ENCODE measurements at places on chromosomes 6 and 20. TPM values are rescaled to one million over a fixed set of nuclear protein-coding genes. Genes with fewer than 3 reads are reported as not detected.

GRCh38 chr20:16930656-16931055, 182.5 kb downstream of the OTOR start:
- no peak for DNase-seq

- no peak for DNase-seq
Measured at GRCh38 chr6:157128235-157128775, 195.0 kb downstream of the TMEM242 start.

DNA sequence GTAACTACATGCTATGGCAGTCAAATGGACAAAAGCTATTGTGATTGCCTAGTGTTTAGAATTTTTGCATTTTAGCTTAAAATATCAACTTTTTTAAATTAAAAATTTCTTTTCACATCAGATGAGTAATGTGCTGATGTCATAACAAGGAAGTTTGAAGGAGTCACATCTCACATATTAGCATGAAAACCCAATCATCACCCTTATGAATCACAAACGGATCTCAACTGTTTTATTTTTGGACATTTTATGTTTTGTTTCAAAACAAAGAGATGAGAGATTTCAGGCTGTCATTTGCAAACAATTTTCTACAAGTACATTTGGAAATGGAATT, 53.6 kb upstream of the TRERF1 start:
- DNase-seq: no peak

- DNase-seq: peak; percentile 86
Measured at GRCh38 chr6:7723041-7723447, 2.9 kb upstream of the BMP6 start.

The KCNB1 gene
- polyA plus RNA-seq: 1.0 TPM

The POPDC3 gene
- 1.7 TPM for polyA plus RNA-seq

DNA sequence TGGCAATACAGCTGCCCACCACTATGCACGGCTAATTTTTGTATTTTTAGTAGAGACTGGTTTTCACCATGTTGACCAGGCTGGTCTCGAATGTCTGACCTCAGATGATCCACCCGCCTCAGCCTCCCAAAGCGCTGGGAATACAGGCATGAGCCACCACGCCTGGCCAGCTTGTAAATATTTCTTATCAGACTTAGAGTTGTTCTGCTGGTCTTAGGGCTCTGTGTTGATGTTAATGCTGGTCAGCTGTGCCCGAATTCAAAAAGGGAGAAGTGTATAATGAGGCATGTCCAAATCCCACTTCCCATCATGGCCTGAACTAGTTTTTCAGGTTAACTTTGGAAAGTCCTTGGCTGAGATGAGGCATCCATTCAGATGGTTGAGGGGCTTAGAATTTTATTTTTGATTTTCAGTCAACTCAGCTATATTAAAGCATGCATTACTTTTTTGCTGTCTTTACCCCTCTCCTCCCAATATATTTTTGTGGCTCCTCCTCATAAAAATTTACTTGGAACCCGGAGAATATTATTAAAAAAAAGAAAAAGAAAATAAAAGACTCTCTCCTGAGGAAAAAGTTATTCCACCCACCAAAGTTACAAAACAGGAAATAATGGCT, 47.7 kb downstream of the ADAT2 start:
- no peak for DNase-seq

GRCh38 chr6:15437090-15437635, 191.3 kb downstream of the JARID2 start:
- no peak for DNase-seq
